ENCODE measurements at places on chromosomes 2 and 18. TPM values are rescaled to one million over a fixed set of nuclear protein-coding genes. Genes with fewer than 3 reads are reported as not detected.

- no peak for DNase-seq
Measured at GRCh38 chr2:186645999-186646398, 47.9 kb upstream of the FAM171B start.

- DNase-seq, result no peak
Measured at GRCh38 chr2:237488295-237488694, 1.2 kb downstream of the MLPH start.

DNA sequence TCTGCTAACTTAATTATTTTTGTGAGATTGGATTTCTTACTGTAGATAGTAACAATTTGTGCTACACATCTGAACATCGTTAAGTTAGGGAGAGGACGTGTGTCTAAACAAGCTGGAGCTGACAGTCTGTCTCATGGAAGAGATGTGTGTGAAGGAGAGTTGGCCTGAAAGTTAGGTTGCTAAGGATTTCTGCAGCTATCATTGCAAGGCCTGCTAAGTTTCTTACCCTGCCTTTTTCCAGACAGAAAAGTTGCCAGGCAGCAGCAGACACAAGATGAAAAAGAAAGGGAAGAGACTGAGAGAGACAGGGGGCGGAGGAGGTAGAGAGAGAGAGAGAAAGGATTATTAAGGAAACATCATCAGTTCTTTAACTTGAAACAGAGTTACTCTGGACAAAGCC is 4.1 kb upstream of the LRP1B start:
- DNase-seq, result no peak

GRCh38 chr18:48802543-48803290 is 148.0 kb downstream of the SMAD7 start:
- no peak for DNase-seq

Gene CD28
- total RNA-seq, result 1.4 TPM

Gene VSNL1
- total RNA-seq, result 5.4 TPM
